Adipocyte (in vitro differentiated cells): ENCODE measurements at places on chromosomes 11 and 22.

DNA sequence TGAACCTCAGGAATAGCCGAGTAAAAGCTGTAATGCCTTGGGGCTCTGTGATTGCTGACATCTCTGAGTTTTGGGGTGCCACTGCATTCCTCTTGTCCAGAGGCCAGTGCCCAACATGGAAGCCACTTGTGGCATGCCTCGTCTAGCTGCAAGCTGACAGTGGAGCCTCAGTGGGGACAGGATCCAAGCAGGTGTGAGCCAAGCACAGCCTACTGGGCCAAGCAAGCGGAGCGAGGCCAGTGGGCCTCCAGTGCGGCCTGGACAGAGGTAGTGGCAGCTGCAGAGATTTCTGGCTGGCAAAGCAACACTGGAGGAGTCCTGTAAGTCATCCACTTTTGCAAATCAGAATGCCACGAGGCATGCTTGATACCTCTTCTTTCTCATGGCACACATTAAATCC is 1038.2 kb upstream of the CNTN5 start:
- no peak for DNase-seq

GRCh38 chr11:43541993-43542392 is 138.5 kb upstream of the HSD17B12 start:
- no peak for DNase-seq

DNA sequence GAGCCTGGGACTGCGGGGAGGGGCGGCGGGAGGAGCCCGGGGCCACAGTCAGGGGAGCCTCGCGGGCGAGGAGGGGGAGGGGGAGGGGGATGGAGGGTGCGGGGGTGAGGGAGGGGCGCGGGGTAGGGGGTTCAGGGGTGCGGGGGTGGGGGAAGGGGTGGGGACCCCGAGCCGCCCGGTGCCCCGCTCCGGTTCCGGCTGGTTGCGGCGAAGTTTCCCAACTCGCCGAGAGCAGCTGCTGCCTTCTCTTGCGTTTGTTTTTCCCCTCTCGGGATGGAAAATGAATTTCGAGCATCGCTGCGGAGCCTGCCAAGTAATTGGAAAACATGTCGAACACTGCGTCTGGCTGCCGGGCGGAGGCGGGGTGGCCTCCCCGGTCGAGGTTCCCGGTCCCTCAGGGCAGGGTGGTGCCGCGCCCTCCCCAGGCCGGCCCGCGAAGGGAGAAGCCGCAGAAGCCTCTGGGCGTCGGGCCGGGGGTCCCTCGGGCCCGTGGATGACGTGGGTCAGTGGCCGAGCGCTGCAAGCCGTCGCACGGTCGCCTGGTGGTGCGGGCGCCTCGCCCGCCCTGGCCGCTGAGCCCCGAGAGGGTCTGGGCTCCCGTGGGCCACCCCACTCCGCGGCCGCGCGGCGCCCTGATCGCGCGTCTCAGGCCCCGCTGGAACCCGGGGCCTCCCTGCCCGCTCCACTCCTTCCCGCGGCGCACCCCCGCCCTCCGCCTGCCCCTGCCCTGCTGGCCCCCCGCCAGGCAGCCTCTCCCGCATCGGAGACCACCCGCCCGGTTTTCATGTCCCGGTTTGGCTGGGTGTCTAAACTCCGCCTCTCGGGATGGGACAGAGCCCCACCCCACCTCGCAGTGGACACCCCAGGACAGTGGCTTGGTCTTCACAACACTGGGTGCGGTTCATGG is 12.1 kb downstream of the SPATA19 start:
- no peak for DNase-seq

DNA sequence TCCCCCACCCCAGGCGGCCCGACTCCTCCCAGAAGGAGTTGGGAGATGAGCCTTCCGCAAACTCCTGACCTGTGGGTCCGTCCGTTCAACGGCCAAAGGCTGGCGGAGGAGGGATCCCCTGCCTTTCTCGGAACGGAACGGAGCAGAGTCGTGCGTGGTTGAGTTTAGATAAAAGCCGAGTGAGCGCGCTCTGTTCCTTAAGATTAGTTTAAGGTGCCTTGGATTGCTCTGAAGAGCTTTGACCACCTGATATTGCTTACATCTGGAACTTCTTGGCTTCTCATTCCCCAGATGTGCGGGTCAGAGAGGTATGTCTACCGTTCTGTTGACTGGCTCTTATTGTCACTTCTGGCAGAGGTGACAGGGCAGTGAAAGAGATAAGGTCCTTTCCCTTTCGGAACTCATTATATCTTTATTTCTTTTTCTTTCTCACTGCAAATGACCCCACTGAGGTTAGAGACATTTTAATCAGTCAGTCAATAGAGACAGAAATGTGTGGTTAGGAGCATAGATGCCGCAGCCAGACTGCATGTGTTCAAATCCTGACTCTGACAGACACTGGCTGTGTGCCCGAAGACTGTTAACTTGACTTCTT is at the start of gene TRIM6:
TSS of gene TRIM6 (plus strand) at position 31 of the 595 bp plus-strand sequence. CDS start at position 292, 261 bp downstream.
- peak; percentile 55 for DNase-seq

- no peak for DNase-seq
These were observed 453.5 kb downstream of the MIAT start for GRCh38 chr22:27110665-27111451.

DNA sequence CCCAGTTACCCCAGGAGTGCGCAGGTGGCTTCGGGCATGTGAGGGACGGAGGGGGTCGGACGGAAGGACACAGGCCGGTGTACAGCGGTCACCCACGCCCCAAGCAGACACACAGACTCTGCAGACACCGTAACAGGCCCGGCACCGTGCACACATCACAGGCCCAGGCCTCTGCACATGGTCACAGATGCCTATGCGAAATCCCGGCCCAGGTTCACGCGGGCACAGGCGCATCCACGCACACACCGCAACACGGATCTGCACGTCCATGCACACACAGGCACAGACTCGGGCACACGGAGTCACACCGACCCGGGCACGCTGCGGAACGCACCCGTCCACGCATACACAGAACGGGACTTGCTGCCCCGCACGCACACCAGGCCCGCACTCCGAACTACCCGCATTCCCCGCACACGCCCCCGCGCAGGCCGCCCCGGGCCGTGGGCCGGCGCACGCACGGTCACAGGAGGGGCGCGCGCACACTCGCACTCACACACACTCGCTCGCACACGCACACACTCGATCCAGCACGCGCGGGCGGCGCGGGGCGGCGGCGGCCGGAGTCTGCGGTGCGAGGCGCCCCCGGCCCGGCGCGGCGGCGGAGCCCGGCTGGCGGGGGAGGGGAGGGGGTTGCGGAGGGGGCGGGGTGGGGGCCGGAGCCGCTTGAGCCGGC is at the start of gene MGAT3:
TSS of gene MGAT3 (plus strand) at position 491 of the 676 bp plus-strand sequence. CDS start 30,336 bp downstream, outside the sequence.
- peak; percentile 39 for DNase-seq

- no peak for DNase-seq
These were observed 37.4 kb upstream of the ST14 start for GRCh38 chr11:130122141-130122575.

DNA sequence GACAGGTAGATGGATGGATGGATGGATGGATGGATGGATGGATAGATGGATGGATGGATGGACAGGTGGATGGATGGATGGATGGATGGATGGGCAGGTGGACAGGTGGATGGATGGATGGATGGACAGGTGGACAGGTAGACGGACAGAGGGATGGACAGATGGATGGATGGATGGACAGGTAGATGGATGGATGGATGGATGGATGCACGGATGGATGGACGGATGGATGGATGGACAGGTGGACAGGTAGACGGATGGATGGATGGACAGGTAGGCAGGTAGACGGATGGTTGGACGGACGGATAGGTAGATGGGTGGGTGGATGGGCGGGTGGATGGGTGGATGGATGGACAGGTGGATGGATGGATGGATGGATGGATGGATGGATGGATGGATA is 24.3 kb downstream of the PDGFB start:
- no peak for DNase-seq

DNA sequence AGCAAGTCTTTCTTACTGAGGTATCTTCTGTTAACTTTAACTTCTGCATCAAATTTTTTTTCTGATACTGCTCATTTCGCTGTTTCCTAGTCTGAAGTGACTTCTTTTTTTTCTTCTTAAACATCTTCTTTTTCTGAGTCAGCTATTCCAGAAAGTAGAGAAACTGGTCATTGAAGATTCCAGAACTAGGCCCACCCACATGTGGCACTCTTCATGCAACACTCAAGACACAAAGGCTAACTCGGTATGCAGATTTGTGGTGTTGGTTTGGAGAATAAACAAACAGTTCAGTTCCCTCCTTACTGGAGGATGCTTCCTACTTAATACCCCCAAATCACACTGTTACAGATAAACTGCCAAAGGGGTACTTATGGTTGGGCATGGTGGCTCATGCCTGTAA is 25.2 kb upstream of the MTCH2 start:
- DNase-seq = no peak

DNA sequence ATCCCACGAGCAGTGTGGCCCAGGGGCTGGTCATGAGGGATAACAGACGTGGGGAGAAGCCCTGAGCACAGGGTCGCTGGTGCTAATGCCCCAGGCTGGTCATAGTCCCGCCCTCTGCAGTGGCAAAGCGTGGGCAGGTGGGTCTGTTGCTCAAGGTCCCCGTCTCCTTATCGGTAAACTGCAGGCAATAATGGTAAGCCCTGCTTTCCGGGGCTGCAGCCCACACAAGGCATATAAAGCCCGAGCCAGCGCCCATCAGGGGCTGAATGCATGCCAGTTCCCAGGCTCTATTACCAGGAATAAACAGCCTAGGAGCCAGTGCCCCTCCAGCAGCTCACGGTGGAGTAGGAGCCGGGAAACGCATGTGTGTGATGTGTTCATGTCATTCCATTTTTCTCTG is 261.0 kb downstream of the BRD1 start:
- DNase-seq = no peak

- no peak for DNase-seq
These were observed 3.4 kb upstream of the RASD2 start for GRCh38 chr22:35537232-35537631.

GRCh38 chr22:36419177-36419911 is 31.6 kb upstream of the MYH9 start:
- DNase-seq = peak; percentile 83

GRCh38 chr11:108037636-108038035 is 28.9 kb downstream of the CUL5 start:
- peak; percentile 58 for DNase-seq

DNA sequence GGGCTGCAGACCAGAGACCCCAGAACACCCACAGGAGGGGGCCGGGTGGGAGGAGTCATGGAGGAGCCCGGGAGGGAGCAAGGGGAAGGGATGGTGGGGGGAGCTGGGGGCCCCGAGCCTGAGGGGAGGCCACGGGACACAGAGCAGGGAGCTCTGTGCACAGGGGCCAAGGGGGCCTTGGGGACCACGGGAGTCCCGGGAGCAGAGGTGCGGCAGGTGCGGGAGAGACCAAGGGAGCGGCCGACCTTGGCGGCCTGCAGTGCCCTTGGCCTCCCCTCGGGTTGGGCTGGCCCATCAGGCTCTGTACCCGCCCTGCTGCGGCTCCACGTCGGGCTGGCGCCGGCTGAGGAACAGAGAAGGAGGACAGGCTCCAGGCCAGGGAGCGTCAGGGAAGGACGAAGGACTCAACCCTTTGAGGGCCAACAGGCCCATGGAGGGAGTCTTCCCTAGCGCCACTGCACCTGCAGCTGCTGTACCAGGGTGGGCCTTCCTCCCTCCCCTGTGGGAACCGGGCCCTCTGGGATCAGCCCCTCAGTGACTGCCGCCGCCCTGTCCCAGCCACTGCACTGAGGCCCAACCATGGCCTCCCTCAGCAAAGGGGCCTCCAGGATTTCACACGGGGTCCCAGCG is 17.8 kb upstream of the BRSK2 start:
- no peak for DNase-seq
